ENCODE measurements at places on chromosomes 3 and 15. TPM values are rescaled to one million over a fixed set of nuclear protein-coding genes. Genes with fewer than 3 reads are reported as not detected.

- H3K27ac ChIP-seq, result peak overlapping the region; percentile 94
- H3K4me1 ChIP-seq, result peaks cover 97% of the 10 kb centered on the region
- peaks cover 11% of the 10 kb centered on the region for H3K36me3 ChIP-seq
Observed at GRCh38 chr15:55240125-55240760, 43.5 kb upstream of the RSL24D1 start.

GRCh38 chr15:36161771-36162212, 417.6 kb upstream of the CDIN1 start:
- H3K27ac ChIP-seq, result no peak overlapping the region
- no peaks in the 10 kb centered on the region for H3K4me1 ChIP-seq
- H3K36me3 ChIP-seq, result no peaks in the 10 kb centered on the region
- H3K27me3 ChIP-seq, result no peaks in the 10 kb centered on the region
- H3K4me3 ChIP-seq, result no peak overlapping the region
- DNase-seq, result no peak

DNA sequence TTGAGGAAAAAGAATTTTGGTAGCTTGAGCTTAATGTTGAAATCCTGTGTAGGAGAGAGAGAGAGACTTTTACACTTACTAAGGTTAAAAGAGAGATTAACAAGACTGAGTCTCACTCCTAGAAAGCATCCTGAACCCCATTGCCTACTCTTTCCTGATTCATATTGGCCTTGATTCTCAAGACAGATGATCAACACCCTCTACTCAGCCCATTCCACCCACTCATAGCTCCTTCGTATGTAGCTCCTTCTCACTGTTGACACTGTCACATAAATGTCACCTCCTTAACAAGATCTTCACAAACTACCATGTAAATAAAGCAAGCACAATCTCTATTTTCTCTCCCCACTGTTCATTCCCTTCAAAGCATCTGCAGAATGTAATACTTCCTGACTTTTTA, 574.6 kb upstream of the LMCD1 start:
- H3K36me3 ChIP-seq, result no peaks in the 10 kb centered on the region
- H3K27me3 ChIP-seq, result no peaks in the 10 kb centered on the region
- H3K27ac ChIP-seq, result no peak overlapping the region
- H3K4me1 ChIP-seq, result peaks cover 8% of the 10 kb centered on the region
- no peak for DNase-seq

FAM107A gene
- total RNA-seq, result not detected

DNA sequence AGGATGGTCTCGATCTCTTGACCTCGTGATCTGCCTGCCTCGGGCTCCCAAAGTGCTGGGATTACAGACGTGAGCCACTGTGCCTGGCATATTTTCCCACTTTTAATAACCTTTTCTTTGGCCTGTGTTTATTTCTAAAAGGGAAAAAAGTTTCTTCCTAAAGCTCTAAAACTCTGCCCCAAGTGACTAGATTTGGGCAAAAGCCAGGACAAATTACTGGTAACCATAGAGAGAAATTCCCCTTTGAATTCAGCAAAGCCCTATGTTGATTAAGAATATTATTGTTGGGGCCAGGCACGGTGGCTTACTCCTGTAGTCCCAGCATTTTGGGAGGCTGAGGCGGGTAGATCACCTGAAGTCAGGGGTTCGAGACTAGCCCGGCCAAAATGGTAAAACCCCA, 11.5 kb upstream of the TRPM7 start:
- H3K4me3 ChIP-seq, result no peak overlapping the region
- no peaks in the 10 kb centered on the region for H3K27me3 ChIP-seq
- H3K36me3 ChIP-seq, result no peaks in the 10 kb centered on the region
- no peaks in the 10 kb centered on the region for H3K4me1 ChIP-seq

FBXW12 gene
- not detected for total RNA-seq

Data from activated T-cell treated with anti-CD3 and anti-CD28 coated beads, Interleukin-2, amount 50 U/mL, for 72 hours (primary cell).